ENCODE measurements at places on chromosomes 3 and 15.

- DNase-seq: no peak
Measured at GRCh38 chr3:49415931-49416601, 3.8 kb downstream of the TCTA start.

DNA sequence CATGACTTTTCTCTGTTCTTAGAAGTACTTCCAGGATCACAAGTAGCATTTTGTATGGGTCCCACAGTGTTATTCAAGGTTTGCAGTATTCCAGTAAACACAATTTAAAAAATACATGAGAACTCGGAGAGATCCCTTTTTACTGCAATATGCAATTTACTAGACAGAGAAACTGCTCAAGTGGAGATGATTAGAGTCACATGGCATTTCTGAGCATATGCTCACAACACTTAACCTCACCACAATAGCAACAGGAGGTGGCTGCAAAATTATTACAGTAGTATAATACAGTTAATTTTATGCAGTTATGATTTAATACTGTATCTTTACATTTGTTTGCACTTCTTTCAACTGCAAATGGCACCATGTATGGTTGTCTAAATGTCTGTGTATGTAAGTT, 87.5 kb downstream of the PIK3CB start:
- DNase-seq: no peak

DNA sequence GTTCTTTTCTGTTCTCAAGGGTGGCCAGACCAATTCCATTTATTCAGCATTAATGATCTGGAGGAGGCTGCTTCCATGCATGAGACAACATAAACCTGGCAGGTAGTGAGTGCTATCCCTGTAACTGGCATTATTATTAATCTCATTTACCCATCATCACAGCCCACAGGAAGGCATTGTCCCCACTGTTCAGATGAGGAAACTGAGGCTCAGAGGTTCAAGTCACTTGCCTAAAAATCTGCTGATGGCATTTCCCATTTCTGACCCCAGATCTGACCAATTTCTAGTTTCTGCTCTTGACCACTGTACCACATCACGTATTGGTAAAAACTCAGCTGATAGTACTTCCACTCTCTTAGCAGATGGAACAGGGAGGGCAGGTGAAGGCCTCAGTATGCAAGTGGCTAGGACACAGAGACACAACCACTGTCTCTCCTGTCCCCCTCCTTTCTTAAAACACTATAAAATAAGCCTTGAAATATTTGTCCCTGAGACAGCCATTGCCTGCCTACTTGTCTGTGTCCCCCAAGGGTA, 36.1 kb downstream of the TRANK1 start:
- DNase-seq: no peak

- no peak for DNase-seq
Measured at GRCh38 chr15:66951531-66952320, 113.7 kb upstream of the SMAD3 start.

DNA sequence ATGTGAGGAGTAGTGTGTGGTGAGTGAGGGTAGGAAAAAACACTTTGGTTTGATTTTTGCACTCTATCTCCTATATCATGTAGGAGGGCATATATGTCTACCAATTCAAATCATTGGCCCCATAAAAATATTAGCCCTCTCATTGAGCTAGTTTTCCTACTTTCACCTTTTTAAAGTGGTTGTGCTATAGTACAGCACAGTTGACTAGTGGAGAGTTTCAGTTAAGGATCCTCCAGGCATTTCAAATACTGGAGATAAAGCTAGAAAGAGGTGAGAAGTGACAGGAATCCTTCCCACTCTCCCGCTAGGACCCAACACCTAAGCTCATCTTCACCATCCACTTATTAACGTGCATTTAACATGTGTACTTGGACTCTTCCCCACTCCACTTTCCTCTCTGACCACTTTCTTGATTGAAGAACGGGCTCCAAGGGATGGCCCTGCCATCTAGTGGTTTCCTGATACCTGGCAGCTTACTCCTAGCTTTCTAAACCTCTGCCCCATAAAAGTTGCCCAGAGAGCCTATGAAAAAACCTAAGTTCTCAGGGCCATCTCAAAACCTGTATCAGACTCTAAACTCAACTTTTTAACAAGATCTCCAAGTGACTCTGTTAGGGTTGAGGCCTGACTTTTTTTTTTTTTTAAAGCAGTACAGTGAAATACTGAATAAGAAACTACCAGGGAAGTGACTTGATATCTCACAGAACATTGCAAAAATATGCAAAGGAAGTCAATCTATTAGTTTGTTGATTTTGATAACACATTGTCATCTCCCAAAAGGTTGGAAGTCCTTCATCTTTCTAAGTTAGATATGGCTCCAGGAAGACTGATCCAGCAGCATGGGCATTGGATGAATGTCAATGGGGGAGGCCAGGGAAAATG, 17.9 kb downstream of the IL12A start:
- no peak for DNase-seq

GRCh38 chr3:44318891-44319311, 19.7 kb upstream of the TCAIM start:
- DNase-seq: no peak

- no peak for DNase-seq
Measured at GRCh38 chr3:149122721-149123578, 6.5 kb upstream of the HPS3 start.

- DNase-seq: no peak
Measured at GRCh38 chr3:137972396-137972795, 37.6 kb upstream of the CLDN18 start.

- no peak for DNase-seq
Measured at GRCh38 chr3:170835336-170835735, 34.7 kb downstream of the RPL22L1 start.

DNA sequence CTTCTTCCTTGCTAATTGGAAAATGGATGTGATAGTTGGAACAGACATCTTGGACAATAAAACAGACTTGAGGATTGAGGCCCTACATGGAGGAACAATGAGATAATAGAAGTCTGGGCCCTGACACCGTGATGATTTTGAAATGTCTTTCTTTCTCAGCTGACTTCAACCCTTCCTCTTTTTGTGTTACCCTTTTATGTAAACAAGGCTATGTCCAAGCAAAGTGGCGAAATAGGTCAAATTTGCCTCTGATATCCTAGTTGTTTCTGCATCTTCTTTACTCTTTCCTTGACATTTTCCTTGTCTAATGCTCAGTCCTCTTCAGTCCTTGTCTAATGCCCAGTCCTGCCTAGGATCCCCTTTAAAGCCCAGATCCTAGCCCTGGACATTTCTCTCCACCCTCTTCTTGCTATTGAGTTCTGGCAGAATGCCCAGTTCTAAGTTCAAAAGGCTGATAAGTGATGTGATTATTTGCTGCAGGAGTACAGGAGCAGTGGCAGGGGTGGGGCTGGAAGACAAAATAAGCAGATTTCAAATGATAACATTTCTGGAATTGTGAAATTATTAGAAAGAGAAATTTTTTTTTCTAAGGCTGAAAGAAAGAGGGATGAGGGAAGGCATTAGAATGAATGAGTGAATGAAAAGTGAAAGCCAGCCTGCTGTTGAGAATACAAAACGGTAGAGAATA, 6.5 kb upstream of the VPS8 start:
- DNase-seq: no peak

GRCh38 chr3:155739154-155739553, 5.7 kb downstream of the PLCH1 start:
- DNase-seq: no peak

GRCh38 chr3:103894162-103894822, 1459.5 kb downstream of the ZPLD1 start:
- DNase-seq: no peak

- no peak for DNase-seq
Measured at GRCh38 chr15:77816983-77817382, 184.3 kb upstream of the LINGO1 start.

GRCh38 chr15:66611257-66612053, 45.7 kb upstream of the LCTL start:
- no peak for DNase-seq

- no peak for DNase-seq
Measured at GRCh38 chr3:58392181-58392580, 41.5 kb downstream of the PDHB start.

GRCh38 chr15:41827290-41827879, 507 bp upstream of the JMJD7 start:
- no peak for DNase-seq

Measured in cortex of kidney (tissue), 1 donor.